Left lung (tissue), 14 donors: ENCODE measurements at places on chromosomes 2 and 18. TPM values are rescaled to one million over a fixed set of nuclear protein-coding genes. Genes with fewer than 3 reads are reported as not detected.

GRCh38 chr2:16081316-16082200 is 141.2 kb downstream of the MYCN start:
- no peak for DNase-seq

DNA sequence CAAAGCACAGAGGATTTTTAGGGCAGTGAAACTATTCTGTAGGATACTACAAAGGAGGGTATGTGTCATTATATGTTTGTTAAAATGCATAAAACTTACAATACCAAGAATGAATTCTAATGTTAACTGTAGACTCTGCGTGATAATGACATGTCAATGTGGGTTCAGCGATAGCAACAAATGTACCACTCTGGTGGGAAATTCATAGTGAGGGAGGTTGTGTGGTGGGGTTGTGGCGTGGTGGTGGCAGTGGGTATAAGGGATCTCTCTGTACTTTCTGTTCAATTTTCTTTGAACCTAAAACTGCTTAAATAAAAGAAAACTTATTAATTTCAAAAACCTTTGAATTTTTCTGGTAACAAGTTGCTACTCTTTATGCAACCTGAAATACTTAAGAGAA is 99.3 kb upstream of the SLC38A11 start:
- DNase-seq = no peak

GRCh38 chr18:27226556-27227075 is 41.5 kb upstream of the CHST9 start:
- DNase-seq = no peak

DNA sequence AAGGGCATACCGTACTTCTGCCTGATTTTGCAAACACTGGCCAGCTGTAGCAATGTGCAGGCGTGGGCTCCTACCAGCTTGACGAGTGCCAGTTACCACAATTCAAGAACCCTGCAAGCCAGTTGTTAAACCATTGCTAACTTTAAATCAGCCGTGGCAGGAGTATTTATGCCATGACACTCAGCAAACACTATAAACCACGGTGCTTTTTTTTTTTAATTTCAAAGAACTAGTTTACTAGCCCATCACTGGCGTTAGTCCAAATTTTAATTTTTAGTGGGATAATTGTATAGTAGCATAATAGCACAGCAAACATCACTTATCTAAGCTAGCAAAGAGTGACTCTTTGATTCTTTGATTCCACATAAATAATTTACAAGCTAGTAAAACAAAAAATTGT is 111.1 kb downstream of the COL4A4 start:
- no peak for DNase-seq

- DNase-seq = no peak
Observed at GRCh38 chr2:151175864-151176263, 85.8 kb downstream of the RBM43 start.

DNA sequence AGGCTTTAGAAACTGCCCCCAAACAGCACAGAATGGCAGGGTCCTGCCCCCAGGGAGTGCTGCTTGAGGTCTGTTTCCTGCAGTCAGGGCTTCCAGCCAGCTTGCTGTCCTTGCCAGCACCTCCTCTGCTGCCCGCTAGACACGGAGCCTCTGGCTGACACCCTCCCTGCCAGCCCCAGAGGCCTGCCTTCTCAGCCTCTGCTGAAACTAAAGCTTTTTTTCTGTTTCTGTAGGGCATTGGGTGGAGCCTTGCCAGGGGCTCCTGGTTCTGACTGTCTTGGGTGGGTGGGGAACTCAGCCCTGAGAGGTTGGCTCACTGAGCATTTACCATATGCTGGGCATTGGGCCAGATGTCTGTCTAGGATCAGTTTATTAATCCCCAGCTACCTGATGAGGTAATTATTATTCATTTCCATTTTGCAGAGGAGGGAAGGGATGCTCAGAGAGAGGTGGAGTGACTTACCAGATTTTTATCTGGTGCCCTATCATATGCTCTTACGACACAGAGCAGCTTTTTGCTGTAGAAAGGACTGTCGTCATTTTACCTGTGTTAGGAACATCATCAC is 35.4 kb downstream of the INPP4A start:
- DNase-seq = no peak

DNA sequence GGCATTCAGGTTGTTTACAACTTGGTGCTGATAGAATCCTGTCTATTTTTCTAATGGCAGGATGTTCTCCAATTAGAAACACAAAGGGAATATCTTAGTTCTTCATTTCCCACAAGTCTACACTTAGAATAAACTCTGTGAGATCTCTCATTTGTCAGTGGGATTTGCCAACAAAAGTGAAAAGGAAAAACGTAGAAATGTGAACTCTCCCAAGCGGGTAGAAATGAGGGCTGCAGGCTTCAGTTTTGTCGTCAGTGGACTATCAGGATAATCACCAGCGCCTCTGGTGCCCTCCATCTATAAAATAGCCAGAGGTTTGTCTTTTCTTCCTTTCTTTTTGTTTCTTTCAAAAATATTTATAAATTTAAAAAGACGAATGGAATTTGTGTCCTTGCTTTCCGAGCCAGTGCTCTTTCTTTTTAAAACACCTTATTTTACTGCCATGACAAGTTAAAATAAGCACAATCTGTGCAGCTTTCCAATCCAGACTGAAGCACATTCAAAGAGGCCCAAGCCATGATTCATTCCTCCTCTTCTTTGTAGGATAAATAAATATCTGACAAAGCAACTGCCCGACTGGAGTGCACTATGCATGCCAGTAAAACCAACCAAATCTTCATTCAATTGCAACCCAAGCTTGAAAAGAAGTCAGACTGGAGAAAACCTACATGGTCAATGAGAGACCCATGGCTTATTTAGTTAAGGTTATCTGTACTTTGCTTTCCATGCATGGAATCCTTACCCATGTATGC is 185.8 kb downstream of the ANKRD44 start:
- no peak for DNase-seq

- DNase-seq = no peak
Observed at GRCh38 chr18:69330385-69331005, 70.2 kb upstream of the DOK6 start.

DNA sequence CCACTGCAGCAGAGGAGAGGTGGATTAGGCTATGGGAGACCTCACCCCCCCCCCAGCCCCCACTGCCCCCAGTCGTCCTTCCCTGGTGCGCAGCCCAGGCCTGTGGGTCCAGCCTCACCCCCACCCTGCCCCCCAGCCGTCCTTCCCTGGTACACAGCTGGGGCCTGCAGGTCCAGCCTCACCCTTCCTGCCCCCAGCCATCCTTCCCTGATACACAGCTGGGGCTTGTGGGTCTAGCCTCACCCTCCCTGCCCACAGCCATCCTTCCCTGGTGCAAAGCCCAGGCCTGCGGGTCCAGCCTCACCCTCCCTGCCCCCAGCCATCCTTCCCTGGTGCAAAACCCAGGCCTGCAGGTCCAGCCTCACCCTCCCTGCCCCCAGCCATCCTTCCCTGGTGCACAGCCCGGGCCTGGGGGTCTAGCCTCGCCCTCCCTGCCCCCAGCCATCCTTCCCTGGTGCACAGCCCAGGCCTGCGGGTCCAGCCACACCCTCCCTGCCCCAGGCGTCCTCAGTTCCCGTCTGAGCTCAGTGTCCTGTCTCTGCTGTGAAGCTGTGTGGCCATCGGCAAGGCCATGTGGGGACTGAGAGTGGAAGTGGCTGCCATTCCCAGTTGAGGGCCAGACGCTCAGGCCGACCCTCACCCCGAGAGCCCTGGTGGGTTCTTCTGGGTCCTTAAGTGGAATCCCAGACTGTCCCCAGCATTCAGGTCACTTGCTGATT is 86.8 kb upstream of the SNTG2 start:
- no peak for DNase-seq

- DNase-seq = no peak
Observed at GRCh38 chr2:112685271-112685884, 35.4 kb upstream of the NT5DC4 start.

DNA sequence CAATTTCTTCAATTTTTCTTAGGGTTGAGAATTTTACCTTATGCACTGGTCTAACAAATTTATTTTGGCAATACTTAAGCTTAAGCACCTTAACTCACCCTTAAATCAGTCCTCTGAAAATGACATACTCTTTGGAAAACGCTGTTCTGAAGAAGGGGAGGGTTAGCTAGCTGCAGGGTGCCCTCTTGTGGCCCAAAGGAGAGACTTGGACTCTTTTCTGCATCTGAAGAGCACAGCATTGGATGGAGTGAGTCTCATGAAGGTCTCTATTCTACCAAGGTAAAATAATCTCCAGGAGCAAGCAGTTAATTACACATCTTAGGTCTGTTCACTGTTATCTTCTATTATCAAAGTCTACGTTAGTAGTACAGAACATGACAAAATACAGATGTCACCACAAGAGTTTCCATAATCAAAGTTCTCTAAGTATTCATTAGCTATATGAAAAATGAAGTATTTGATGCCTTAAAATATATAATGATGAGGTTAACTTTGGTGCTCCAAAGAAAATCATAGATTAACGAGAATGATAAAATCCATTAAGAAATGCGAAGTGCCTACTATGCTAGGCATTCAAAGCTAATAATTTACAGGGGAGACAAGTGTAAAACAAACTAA is 24.4 kb downstream of the PUM2 start:
- no peak for DNase-seq

- DNase-seq = no peak
Observed at GRCh38 chr18:58491113-58491696, 137.7 kb downstream of the ALPK2 start.

GRCh38 chr2:46302005-46302695 is 4.9 kb downstream of the EPAS1 start:
- no peak for DNase-seq

GRCh38 chr2:156826341-156826933 is 390.3 kb downstream of the GPD2 start:
- no peak for DNase-seq

DNA sequence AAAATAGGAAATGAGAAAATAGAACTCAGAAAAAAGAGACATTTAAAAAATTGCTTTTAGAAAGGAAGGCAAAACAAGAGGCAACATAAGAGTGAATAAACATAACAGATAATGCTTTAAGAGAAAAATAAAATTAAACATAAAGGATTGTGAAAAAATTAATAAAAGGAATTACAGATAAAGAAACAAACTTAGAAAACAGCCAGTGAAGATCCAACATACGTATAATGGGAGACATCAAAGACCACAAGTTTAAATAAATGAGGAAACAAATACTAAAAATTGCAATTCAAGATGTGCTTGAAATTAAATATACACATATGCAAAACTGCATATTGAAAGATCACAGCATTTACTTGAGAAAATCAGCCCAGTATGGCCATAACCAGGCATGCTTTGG is 448.9 kb downstream of the NBAS start:
- no peak for DNase-seq

DNA sequence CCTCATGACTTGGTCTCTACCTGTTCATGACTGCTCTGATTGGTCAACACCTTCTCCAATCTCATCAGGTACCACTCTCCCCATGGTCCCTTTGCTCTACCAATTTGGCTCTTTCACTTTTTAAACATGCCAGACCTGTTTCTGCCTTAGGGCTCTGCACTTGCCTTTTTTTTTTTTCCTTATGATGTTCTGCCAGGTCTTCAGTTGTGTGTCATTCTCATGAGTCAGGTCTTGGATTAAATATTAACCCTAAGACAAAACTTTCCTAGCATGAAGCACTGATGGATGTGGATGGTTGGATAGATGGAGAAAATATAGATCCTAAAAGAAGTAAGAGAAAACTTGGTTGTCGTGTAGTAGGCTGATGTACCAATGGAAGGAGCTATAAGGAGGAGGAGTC is 219.3 kb downstream of the TTC32 start:
- DNase-seq = no peak

KIF5C gene
- polyA plus RNA-seq = 23.2 TPM

FLACC1 gene
- 5.1 TPM for polyA plus RNA-seq

NEB gene
- polyA plus RNA-seq = 5.6 TPM

TM4SF20 gene
- not detected for polyA plus RNA-seq
